Stimulated activated CD8-positive, alpha-beta memory T cell treated with anti-CD3 and anti-CD28 coated beads, Interleukin-12 subunit alpha, Interleukin-12 subunit beta, amount 100 ng/mL, for 4 hours (primary cell): ENCODE measurements at places on chromosomes 6 and 20.

DNA sequence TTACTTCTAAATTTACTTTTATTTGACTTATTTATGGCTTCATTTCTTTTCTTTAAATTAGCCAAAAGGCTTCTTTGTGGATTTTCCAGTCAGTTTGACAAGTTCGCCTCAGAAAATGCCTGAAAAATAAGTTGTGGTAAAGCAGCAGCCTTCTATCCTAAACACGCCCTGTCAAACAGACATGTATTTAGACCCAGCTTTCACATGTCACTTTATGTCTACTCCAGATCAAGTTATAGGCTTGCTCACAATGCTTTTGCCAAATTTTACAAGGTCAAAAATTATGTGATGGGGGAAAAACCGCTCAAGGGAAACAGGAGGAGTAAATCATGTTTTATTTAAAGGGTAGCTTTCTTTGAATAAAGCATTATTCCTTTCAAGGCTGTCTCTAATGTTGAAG, 615.0 kb downstream of the HDGFL1 start:
- DNase-seq = no peak

DNA sequence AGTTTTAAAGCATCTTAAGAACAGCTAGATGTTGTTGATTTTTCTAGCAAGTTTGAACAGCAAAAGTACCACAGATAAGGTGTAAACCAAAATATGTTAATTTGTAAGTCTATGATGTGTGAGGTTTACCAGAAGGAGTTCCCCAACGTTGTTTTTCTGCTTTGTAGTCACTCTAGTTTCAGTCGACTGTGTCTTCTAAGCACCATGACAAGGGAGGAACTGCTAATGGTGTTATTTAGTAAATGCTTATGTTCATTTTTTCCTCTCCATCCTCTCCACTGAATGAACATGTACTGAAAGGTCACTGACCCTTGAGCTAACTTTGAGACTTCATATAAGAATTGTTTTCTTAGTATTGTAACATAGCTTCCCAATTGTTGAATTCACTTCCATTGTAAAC, 3.0 kb downstream of the ENPP3 start:
- DNase-seq = no peak

GRCh38 chr6:110662490-110663211, 152.6 kb downstream of the CDK19 start:
- no peak for DNase-seq

- DNase-seq = no peak
Observed at GRCh38 chr20:44247586-44248409, 690 bp downstream of the GDAP1L1 start.

- no peak for DNase-seq
Observed at GRCh38 chr6:24079076-24079475, 46.9 kb upstream of the NRSN1 start.

GRCh38 chr6:150723857-150724256, 124.2 kb downstream of the PLEKHG1 start:
- no peak for DNase-seq

DNA sequence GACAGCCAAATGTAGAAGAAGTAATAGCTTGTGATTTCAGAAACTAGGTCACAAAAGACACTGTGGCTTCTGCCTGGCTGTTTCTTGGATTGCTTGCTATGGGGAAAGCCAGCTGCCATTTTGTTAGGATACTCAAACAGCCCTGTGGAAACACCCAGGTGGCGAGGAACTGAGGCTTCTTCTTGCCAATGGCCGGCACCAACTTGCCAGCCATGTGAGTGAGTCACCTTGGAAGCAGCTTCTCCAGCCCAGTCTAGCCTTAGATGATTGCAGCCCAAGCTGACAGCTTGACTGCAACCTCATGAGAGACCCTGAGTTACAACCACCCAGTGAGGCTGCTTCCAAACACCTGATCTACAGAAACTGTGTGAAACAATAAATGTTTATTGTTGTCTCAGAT, 11.9 kb upstream of the KIAA1755 start:
- DNase-seq = no peak

GRCh38 chr6:132128424-132128823, 177.3 kb upstream of the CCN2 start:
- no peak for DNase-seq

DNA sequence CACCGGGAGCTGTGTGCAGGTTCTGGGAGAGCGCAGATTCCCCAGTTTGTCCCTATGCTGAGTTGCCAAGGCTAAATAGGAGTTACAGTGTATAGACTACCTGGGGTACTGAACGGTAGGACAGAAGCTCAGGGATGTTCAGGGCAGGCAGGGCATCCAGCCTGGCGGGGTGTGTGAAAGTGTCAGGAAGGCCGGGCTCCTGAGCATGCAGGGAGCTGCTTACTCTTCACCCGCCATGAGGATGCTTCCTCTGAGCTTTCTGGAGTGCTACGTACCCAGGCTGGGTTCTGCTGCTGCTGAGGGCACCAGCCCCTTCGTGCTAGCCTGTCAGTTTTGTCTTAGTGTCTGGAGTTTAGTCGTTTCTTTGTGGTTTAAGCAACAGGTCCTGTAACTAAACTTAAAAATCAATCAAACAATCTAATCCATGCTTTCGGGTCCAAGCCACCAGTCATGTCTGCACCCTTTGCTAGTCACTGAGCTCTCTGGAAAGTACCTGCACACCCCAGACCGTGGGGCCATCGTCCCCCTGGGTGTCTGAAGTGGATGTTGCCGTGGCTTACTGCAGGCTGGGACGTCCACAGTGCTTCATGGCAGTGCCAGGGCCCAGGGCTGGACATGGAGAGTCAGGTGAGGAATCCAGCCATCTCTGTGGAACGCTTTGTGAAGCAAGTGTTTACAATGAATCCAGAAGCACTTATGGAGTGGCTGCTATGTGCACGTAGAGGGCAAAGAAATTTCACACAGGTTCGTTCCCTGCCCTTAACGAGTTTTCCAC, 220.3 kb upstream of the SNX9 start:
- no peak for DNase-seq

- no peak for DNase-seq
Observed at GRCh38 chr20:15851576-15852215, 721.6 kb downstream of the KIF16B start.

DNA sequence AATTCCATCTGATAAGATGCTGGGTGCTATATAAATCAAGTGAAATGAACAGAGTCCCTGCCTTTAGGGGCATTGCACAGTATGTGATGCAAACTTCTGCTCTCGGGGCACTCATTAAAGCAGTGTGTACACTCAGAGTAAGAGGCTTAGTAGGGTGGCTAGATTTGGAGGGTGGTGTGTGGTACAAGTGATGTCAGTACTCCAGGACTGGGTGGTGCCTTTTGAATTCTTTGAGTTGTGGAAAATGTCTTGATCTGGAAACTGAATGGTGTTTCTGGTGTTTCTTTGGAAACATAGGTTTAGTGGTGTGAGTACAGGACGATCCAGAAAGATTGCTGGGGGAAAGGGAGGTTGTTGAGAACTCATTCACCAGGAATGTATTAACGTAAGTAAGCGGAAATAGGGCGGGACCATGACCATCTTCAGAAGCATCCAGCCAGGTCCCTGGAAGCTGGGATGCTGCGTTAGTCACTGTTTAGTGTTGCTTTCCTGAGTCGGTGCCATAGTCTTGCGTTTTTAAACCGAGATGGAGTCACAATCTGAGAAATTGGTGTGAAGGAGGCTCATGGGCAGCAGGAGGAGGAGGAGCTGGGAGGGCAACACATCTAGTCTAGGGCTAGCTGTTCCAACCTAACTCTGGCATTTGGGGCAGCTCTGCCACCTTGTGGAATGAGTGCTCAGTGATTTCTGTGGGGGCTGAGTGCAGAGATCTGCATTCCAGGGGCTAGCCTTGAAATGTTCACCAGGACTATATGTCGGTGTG, 70.3 kb downstream of the SCAND1 start:
- peak; percentile 24 for DNase-seq

DNA sequence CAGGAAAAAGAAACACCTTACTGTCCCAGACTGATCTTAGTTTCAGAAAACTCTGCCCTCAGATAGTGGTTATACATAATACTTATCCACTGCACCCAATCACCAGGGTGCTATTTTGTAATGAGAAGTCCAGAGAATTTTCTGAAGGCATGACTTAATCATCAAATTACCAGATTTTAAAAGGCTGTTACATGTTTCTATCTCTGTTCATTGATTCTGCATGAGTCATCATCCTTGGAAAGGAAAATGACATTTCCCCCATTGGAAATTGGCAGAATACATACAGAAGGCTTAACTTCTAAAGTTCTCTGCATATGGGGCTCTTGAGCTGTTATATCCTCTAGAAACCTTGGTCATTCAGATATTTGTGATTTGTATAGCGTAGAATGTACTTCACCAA, 587.9 kb upstream of the FLRT3 start:
- DNase-seq = no peak

- DNase-seq = no peak
Observed at GRCh38 chr20:47318586-47319516, 37.6 kb downstream of the ZMYND8 start.

GRCh38 chr6:14660806-14661579, 543.4 kb downstream of the CD83 start:
- peak; percentile 14 for DNase-seq

DNA sequence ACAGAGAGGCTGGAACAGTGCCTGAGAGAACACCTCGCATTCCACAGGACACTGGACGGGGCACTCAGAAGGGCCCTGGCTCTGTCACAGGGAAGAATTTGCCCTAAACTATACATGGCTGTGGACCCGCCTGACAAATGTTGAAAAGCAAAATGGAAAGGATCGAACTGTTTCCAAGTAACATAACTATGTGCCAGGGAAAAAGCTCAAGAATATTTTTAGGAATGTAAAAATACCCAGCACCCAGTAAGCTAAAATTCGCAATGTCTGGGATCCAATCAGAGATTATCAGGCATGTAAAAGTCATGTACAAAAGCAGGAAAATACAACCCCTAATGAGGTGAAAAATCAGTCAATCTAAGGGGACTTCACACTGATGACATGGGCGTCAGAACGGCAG, 215.9 kb downstream of the TTLL2 start:
- DNase-seq = no peak

DNA sequence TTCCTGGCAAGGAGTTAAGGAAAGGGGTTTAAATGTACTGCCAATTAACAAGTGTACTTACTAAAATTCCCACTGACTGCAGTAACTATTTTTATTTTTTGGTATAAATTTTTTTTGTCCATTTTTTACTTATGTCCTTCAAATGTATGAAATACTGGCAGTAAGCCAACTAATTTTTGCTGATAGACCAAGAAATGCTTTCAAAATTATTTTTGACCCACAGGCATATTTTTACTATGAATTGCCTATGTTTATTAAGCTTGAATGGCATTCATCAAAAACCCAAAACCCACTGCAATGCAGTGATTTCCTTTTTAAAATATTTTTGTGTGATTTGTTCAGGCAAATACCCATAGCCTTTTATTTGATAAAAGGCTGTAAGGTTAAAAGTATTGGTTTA, 560.1 kb downstream of the UTRN start:
- no peak for DNase-seq

GRCh38 chr6:52305411-52305810, 20.9 kb upstream of the MCM3 start:
- DNase-seq = no peak

GRCh38 chr6:145080651-145081050, 654.7 kb downstream of the EPM2A start:
- DNase-seq = no peak

GRCh38 chr6:91487696-91488392, 901.0 kb upstream of the MAP3K7 start:
- no peak for DNase-seq

GRCh38 chr6:93407186-93407585, 12.2 kb downstream of the EPHA7 start:
- no peak for DNase-seq

- no peak for DNase-seq
Observed at GRCh38 chr20:6184086-6184485, 61.3 kb upstream of the FERMT1 start.

DNA sequence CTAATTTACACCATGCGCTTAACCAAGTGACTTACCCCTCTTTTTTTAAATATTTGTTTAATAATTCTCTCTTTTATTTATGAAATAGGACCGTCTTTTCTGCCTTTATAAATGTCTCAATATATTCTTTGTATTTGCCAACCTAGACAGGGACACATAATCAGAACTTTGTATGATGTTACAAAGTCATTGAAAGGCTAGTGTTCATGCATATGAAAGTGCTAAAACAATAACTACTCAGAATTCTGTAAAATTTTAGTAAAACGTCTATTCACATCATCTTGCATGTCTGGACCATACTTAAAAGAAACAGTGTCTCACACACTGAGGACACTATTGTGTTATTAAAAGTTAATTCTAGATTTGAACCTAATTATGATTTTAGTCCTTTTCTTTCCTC, 41.1 kb upstream of the HBS1L start:
- no peak for DNase-seq

GRCh38 chr6:80437801-80438200, 331.3 kb downstream of the BCKDHB start:
- no peak for DNase-seq

DNA sequence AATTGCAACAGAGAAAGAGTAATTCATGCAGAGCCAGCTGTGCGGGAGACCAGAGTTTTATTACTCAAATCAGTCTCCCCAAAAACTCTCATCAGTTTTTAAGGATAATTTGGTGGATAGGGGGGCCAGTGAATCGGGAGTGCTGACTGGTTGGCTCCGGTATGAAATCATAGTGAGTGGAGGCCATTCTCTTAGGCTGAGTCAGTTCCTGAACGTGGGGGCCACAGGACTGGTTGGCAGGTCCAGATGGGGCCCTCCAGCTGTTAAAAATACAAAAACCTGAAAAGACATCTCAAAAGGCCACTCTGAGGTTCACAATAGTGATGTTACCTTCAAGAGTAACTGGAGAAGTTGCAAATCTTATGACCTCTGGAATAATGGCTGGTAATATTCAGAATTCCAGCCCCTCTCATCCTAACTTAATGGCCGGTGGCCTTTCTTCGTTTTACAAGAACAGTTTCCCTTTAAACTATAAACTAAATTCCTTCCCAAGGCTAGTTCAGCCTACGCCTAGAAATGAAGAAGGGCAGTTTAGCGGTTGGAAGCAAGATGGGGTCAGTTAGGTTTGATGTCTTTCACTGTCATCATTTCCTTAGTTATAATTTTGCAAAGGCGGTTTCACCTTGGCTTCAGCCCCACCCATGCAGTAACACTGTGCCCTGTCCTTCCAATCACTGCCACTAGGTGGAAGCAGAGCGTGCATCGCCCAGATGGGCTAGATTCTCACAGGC, 6.8 kb upstream of the MICA start:
- peak; percentile 67 for DNase-seq

DNA sequence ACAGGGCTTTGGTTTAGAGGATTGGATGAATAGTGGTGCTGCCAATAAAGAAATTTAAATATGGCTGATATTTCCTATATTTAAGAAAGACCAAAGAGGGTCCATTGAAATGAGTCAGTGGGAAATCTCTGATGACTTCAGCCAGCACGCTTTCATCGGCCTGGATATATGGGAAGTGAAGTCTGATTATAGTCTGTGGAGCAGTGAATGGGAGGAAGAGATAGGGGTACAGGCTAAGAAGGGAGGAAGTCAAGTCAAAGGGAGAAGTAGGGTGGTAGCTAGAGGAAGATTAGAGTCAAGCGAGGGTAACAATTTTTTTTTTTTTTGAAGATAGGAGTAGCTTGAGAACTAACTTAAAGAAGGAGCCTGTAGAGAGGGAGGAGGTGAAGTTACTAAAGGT, 22.7 kb downstream of the SLC16A10 start:
- DNase-seq = no peak

- no peak for DNase-seq
Observed at GRCh38 chr20:35004051-35004725, 48.5 kb downstream of the MYH7B start.

GRCh38 chr6:111653979-111654378, 48.3 kb upstream of the TRAF3IP2 start:
- DNase-seq = no peak

GRCh38 chr6:28002161-28002560, 45.1 kb downstream of the OR2B6 start:
- no peak for DNase-seq

GRCh38 chr20:44979090-44979621, 12.8 kb downstream of the STK4 start:
- no peak for DNase-seq
